PC-9 (cell line): ENCODE measurements at places on chromosomes 1 and 21. TPM values are rescaled to one million over a fixed set of nuclear protein-coding genes. Genes with fewer than 3 reads are reported as not detected.

The DENND2D gene
- total RNA-seq, result 37.2 and 44.9 TPM in 2 replicates

DNA sequence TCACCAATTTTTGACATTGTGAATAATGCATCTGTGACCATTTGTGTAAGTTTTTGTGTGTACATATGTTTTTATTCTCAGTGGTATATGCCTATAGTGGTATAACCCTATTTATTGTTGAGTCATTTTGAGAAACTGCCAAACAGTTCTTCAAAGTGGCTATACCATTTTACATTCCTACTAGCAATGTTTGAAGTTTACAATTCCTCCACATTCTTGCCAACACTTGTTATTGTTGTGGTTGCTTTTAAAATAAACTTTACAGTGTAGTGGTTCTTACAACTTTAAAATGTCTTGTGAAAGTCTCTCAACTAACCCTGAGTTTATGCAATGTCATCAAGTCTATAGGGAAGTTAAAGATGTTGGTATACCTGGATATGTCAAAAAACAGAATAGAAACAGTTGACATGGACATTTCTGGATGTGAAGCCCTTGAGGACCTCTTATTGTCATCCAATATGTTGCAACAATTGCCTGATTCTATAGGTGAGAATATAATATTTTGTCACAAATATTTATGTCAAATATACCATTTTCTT lies 219.4 kb downstream of the LRRC40 start:
- H3K27ac ChIP-seq, result no peak overlapping the region
- no peaks in the 10 kb centered on the region for H3K36me3 ChIP-seq
- DNase-seq, result no peak
- no peak overlapping the region for H3K4me3 ChIP-seq
- H3K27me3 ChIP-seq, result no peaks in the 10 kb centered on the region

GRCh38 chr1:153922076-153922971 lies 448 bp downstream of the GATAD2B start:
- H3K27me3 ChIP-seq, result no peaks in the 10 kb centered on the region
- H3K4me1 ChIP-seq, result peaks cover 32% of the 10 kb centered on the region
- peak overlapping the region; percentile 49 for H3K27ac ChIP-seq
- H3K36me3 ChIP-seq, result no peaks in the 10 kb centered on the region; the same call in 1 of the 2 replicates
- peak; percentile 53 for DNase-seq

The KCNA3 gene
- total RNA-seq, result not detected in 2 replicates

DNA sequence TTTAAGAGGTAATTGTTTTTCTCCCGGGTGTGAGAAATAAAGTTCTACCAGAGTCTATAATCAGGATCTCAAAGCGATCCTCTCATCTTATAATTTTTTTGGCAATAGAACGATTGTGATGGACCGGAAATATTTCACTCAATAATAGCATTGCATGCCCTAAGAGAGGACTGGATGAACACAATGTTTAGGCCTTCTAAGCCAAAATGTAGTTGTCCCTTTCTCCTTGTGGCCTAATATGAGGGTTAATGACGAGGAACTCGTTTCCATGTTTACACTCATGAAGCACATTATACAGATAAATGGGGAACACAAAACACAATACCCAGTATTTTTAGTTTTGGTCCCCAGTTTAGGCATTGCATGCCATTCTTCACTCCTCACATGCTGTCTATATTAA lies 5.9 kb downstream of the TBX15 start:
- H3K4me1 ChIP-seq, result no peaks in the 10 kb centered on the region
- H3K4me3 ChIP-seq, result no peak overlapping the region
- no peak for DNase-seq
- no peak overlapping the region for H3K27ac ChIP-seq

DNA sequence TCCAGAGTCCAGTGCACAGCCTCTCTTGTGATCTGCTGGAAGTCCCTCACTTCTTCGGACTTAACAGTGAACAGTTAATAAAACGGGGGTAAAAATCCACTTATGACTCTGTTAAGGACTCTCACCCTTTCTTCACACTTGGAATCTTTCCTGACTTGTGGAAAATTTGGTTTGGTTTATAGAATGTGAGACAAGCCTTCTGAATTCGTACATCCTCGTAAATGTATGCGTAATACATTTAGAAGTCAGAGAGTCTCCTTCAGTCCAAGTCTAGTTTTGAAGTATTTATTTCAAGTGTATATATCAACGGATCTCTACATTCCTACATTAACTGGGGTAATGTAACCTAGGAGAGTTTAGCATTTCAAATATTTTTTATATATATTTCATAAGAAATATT lies 270.4 kb downstream of the KCNJ6 start:
- H3K4me3 ChIP-seq, result no peak overlapping the region
- DNase-seq, result no peak
- H3K36me3 ChIP-seq, result no peaks in the 10 kb centered on the region
- no peak overlapping the region for H3K27ac ChIP-seq
- H3K4me1 ChIP-seq, result no peaks in the 10 kb centered on the region
- H3K27me3 ChIP-seq, result no peaks in the 10 kb centered on the region

The PTGFR gene
- not detected in 2 replicates for total RNA-seq

GRCh38 chr1:30043731-30044408 lies 679.5 kb downstream of the MATN1 start:
- 0 out of 2 replicates have a peak, but pooled peaks cover 5% of the 10 kb centered on the region for H3K4me1 ChIP-seq
- no peak overlapping the region for H3K4me3 ChIP-seq
- H3K36me3 ChIP-seq, result no peaks in the 10 kb centered on the region
- no peaks in the 10 kb centered on the region for H3K27me3 ChIP-seq
- no peak for DNase-seq

The FAM72C gene
- total RNA-seq, result 1.3 and 1.7 TPM in 2 replicates

DNA sequence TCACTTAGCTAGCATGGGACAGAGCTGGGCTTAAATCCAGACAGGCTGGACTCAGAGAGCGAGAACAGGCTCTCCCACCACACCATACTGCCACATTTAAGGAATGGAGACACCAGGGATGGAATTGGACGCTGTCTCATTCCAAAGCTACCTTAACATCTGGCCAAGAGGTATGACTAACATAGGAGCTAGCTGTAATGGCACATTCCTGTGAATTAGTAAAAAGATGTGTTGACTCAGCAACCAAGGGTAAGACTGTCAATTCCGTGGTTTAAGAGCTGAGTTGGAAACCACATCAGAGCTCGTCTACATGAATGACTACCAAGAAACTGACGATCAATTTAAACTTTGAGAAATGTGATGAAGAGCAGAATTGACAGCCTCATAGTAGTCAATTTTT lies 8.3 kb upstream of the TNFRSF9 start:
- H3K4me1 ChIP-seq, result no peaks in the 10 kb centered on the region
- no peaks in the 10 kb centered on the region for H3K36me3 ChIP-seq
- DNase-seq, result peak; percentile 35
- no peak overlapping the region for H3K27ac ChIP-seq
- H3K4me3 ChIP-seq, result no peak overlapping the region

DNA sequence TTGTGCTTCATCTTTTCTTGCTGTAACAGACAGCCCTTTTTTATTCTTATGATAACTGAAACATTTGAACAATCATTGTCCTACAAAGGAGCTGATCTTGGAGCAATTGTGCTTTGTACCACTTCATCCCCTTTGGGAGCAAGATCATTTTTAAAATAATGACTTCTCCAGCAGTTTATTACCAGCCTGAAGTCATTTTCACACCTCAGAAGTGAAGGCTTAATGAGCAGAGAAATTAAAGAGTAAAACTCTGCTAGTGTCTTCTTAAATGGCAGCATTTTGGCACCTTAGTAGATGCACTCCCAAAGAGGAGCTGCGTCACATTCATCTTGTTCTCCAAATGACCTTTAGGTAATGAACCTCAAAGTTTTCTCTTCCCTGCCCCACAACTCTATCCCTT lies 439.6 kb upstream of the CAMK1G start:
- H3K4me1 ChIP-seq, result no peaks in the 10 kb centered on the region
- no peak for DNase-seq
- H3K27ac ChIP-seq, result no peak overlapping the region
- no peak overlapping the region for H3K4me3 ChIP-seq

The OR2T6 gene
- total RNA-seq, result not detected in 2 replicates

DNA sequence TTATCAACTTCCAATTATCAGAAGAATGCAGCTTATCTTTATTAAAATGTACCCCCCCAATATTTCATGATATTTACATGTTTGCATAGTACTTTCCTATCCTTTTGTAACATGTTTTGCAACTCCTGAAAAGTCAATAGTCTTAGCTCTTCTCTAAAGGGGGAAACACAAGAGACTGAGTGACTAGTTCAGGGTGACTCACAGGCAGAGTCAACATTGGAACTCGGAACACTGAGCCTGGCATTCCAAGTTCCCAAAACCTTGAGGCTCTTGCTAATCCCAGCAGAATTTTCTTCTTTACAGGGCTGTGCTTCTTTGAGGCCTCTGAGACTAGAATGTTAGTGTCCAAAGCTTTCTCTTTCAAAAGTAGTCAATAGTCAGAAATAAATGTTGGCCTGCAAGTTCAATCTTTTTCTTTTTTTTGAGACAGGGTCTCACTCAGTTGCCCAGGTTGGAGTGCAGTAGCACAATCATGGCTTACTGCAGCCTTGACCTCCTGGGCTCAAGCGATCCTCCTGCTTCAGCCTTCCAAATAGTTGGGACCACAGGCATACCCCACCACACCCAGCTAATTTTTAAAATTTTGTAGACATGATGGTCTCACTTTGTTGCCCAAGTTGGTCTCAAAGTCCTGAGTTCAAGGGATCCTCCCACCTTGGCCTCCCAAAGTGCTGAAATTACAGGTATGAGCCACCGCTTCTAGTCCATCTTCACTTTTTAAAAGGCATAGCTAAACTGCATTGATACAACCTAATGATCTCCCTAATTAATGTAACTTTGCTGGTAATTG lies 37.5 kb downstream of the ZNF281 start:
- peak; percentile 35 for DNase-seq
- no peaks in the 10 kb centered on the region for H3K36me3 ChIP-seq
- H3K4me3 ChIP-seq, result no peak overlapping the region
- peak overlapping the region; percentile 75 for H3K27ac ChIP-seq
- H3K4me1 ChIP-seq, result peaks cover 63% of the 10 kb centered on the region

The VCAM1 gene
- not detected in 2 replicates for total RNA-seq

DNA sequence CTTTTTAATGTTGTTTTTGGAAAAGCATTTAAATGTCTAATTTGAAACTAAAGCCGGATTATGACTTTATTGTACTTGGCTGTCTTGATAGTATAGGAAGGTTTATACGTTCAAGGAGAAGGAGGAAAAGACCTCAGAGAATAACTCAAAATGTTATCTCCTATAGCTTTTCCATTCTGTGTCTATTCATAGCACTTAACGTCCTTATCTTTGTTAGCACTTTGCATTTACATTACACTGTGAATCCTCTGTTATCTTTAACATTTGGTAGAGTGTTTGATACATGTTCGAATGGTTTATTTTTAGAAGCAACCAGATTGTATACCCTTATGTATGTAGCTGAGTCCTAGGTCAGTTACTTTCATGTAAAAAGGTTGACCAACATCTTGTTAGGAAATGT lies 50.8 kb upstream of the PODN start:
- H3K27me3 ChIP-seq, result no peaks in the 10 kb centered on the region
- H3K4me3 ChIP-seq, result no peak overlapping the region

DNA sequence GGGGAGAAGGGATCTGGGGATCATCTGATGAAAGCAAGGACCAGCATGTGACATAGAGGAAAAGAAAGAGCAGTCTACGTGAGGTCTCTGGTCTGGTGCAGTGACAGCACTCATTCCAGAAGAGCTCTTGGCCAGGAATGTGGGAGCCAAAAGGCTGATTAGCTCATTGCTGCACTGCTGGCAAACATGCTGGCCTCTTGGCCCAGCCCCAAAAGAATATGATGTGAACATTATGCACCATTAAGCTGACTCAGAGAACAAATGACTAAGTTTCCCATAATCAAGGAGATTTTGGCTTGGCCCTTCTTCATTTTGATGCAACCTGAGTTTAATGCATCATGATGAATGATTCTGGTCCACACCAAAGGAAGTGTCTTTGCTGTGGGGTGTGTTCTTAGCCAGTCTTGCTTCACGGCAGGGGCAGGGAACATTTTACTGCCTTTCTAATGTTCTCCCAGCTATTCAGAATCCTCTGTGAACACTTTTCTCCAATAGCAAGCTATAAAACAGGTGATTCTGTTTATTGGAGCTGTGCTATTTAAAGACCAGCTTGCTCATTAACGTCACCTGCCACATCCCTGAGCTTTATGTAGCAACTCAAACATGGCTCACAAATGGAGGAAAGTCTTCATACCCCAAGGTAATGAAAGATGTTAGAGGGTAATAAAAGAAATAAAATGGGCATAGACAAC lies 55.1 kb downstream of the PCBP3 start:
- H3K27me3 ChIP-seq, result peaks cover 54% of the 10 kb centered on the region
- no peak overlapping the region for H3K4me3 ChIP-seq
- no peaks in the 10 kb centered on the region for H3K36me3 ChIP-seq
- no peaks in the 10 kb centered on the region for H3K4me1 ChIP-seq
- H3K27ac ChIP-seq, result no peak overlapping the region

The LMOD1 gene
- 0.53 and 0.74 TPM in 2 replicates for total RNA-seq

DNA sequence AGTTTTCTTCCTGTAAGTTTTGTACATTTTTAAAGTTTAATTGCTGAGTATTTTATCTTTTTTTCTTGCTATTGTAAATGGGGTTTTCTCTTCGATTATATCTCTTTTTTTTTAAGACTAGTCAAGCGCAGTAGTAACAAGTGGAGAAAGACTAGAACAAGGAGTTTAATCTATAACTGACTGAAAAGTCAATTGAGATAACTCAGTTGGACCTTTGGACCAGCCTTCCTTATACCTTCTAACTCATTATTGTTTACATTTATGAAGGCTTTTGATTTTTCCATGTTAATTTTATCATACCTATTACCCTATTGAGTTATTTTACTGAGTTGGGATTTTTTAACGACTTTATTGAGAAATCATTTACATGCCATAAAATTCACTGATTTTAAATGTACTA lies 81.2 kb downstream of the SMYD3 start:
- no peaks in the 10 kb centered on the region for H3K36me3 ChIP-seq
- H3K27me3 ChIP-seq, result no peaks in the 10 kb centered on the region
- H3K4me3 ChIP-seq, result no peak overlapping the region
- H3K27ac ChIP-seq, result no peak overlapping the region

The INSRR gene
- not detected in 2 replicates for total RNA-seq

- no peak overlapping the region for H3K27ac ChIP-seq
- H3K27me3 ChIP-seq, result no peaks in the 10 kb centered on the region
- DNase-seq, result no peak
- H3K4me1 ChIP-seq, result no peaks in the 10 kb centered on the region
- H3K36me3 ChIP-seq, result no peaks in the 10 kb centered on the region
- H3K4me3 ChIP-seq, result no peak overlapping the region
Observed at GRCh38 chr1:65939636-65940035, 146.9 kb downstream of the PDE4B start.

GRCh38 chr1:22500058-22500457 lies 48.4 kb downstream of the ZBTB40 start:
- H3K4me1 ChIP-seq, result no peaks in the 10 kb centered on the region
- no peak overlapping the region for H3K27ac ChIP-seq
- no peak overlapping the region for H3K4me3 ChIP-seq
- H3K27me3 ChIP-seq, result no peaks in the 10 kb centered on the region
- no peak for DNase-seq

- no peaks in the 10 kb centered on the region for H3K36me3 ChIP-seq
- H3K27me3 ChIP-seq, result no peaks in the 10 kb centered on the region
- no peak overlapping the region for H3K27ac ChIP-seq
- peak overlapping the region; percentile 67 for H3K4me3 ChIP-seq
- peaks cover 15% of the 10 kb centered on the region for H3K4me1 ChIP-seq
Observed at GRCh38 chr1:228377664-228378089, 29.0 kb downstream of the TRIM11 start.

GRCh38 chr21:42622284-42622683 lies 31.1 kb upstream of the PDE9A start:
- H3K4me1 ChIP-seq, result no peaks in the 10 kb centered on the region
- no peak overlapping the region for H3K27ac ChIP-seq
- no peak for DNase-seq

The TGFB2 gene
- total RNA-seq, result 65.7 and 74.3 TPM in 2 replicates

The CASQ2 gene
- total RNA-seq, result not detected in 2 replicates
